ENCODE measurements at places on chromosomes 2 and 18.

- no peak for DNase-seq
Measured at GRCh38 chr2:222193328-222193983, 105.3 kb downstream of the PAX3 start.

DNA sequence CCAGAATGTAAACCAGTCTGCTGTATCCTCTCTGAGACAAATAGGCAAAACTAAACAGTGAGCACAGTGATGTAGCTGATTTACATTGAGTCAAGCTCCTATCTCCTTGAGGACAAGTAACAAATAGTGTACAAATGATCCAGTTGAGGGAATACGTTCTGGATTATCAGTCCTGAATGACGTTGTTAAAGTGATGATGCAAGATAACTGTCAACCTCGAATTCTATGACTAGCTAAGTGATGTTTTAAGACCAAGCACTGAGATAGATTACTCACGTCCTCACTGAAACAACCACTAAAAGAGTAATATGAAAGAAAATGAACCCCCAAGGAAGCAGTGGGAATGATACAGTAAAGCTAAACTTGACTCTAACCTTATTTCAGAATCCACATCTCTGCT, 46.8 kb downstream of the SMC6 start:
- no peak for DNase-seq

DNA sequence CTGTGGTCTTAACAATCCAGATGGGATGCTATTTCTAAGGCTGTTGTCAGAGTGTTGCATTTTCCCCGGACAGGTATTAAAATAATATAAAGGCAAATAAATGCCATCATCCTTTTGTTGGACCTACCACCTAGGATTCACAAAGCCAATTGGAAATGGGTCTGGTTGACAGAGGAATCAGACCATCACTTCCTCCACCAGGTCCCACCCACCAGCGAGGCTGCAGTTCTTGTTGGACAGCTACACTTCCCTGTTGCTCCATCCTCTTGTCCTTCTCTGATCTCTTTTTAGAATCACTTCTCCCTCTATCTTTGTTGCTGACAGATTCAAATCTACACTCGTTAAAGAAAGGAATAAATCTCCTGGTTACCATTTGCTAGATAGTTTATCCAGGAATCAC, 1.1 kb downstream of the TMEM169 start:
- no peak for DNase-seq

GRCh38 chr2:210591663-210592062, 35.3 kb downstream of the CPS1 start:
- no peak for DNase-seq

GRCh38 chr2:173075056-173075780, 428 bp upstream of the MAP3K20 start:
- no peak for DNase-seq

DNA sequence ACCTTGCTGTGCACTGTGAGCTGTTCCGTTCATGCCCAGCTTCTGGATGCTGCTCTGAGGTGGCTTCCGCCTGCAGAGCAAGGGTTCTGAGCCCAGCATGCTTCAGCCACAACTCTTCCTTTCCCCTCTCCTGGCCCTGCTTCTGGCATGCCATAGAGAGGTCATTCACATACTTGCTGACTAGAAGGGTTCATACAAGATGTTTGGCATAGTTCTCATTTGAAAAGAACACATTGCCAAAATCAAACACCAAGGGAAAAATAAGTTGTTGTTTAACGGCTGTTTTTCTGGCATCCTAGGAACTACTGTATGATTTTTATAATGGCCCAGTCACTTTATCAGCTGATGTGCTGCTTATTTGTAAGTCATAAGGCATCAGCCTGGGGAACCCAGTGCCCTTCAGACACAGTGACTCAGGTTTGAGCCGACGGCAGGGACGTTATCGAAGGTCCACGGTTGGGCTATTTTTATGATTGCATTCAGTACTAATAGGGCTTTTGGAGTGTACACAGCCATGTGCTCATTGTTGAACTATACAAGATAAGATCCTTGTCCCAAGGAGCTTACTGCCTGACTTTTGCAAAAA, 53.9 kb upstream of the CTAGE1 start:
- DNase-seq, result no peak
